ENCODE measurements at places on chromosomes 1 and 21. TPM values are rescaled to one million over a fixed set of nuclear protein-coding genes. Genes with fewer than 3 reads are reported as not detected.
A peak's percentile ranks its signal among the peaks of the same experiment; 100 is the strongest.

GRCh38 chr1:202590126-202590525, 120.1 kb downstream of the SYT2 start:
- DNase-seq = no peak

GRCh38 chr1:90402893-90403849, 313.9 kb downstream of the BARHL2 start:
- DNase-seq = no peak

- no peak for DNase-seq
These were observed 12.2 kb upstream of the ACADM start for GRCh38 chr1:75712306-75712705.

DNA sequence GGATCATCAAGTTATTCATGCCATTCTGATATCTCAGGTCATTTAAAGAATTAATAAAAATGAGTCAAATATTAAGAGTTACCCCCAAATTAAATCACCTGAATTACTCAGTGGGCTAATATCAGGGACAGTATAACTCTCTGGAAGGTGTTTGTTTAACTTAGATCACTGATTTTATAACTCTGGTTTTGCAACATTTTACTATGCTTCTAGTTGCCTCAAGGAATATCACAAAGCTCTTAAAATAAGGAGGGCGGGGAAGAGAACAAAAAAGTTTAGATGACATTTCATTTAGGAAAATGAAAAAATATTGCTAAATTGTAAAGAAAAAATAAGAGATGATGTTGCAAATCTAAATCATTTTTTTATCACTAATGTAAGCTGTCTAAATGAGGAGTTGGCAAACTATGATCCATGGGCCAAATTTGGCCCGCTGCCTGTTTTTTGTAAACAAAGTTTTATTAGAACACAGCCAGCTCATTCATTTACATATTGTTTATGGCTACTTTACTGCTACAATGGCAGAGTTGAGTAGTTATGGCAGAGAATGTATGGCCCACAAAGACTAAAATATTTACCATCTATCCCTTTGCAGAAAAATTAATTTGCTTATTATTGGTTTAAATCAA, 31.9 kb upstream of the SLC19A2 start:
- no peak for DNase-seq

- DNase-seq = no peak
These were observed 17.5 kb downstream of the TRMT1L start for GRCh38 chr1:185139246-185139645.

GRCh38 chr1:81254560-81254959, 546.2 kb upstream of the ADGRL2 start:
- no peak for DNase-seq

DNA sequence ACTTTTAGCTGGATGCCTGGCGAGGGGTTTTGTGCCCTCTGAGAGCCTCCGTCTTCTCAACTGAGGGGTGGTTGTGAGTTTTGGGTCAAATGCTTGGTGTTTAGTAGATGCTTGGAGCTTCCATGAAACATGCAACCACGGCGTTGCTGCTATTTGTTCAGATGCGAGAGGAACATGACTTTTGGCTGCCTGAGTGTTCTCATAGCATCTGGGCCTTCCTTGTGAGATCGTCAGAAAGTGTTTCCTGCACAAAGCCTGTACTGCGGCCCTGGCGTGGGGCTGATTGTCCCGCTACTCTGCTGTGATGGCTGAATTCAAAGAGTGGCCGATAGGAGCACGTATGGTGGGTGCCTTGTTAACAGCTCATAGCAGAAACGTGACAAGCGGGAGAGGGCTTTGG, 69.8 kb upstream of the FAM3B start:
- DNase-seq = no peak

GRCh38 chr1:152185544-152186391, 26.7 kb upstream of the RPTN start:
- DNase-seq = no peak

- DNase-seq = no peak
These were observed 19.4 kb downstream of the TCP10L start for GRCh38 chr21:32565856-32566465.

DNA sequence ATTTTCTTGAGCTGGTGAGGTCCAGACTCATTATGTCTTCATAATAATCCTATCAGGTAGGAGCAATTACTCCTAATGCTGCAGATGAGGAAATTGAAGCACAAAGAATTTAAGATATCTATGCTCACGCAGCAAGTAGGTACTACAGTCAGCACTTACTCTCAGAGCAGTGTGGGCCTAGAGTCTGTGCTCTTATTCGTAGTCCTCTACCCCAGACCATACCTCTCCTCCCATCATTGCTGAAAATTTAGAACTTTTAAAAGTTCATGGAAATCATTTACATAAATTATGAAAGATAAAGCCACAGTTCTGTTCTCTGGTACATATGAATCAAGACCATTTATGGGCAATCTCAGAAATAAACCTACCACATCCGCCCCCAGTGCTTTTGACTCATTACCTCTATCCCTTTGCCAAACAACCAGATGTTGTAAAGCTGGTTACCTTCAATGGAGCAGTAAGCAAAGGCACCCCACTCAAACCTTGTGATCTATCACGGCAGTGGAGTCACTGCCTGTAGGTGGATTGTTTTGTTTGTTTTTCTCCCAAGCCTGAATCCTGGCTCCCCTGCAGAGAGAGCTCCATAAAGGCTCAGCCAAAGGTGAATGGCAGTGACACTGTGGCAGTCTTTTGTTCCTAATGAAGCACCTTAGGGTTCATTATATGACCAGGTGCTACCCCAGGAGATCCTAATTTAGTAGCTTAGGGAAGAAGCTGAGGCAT, 20.9 kb upstream of the MAN1A2 start:
- no peak for DNase-seq

DNA sequence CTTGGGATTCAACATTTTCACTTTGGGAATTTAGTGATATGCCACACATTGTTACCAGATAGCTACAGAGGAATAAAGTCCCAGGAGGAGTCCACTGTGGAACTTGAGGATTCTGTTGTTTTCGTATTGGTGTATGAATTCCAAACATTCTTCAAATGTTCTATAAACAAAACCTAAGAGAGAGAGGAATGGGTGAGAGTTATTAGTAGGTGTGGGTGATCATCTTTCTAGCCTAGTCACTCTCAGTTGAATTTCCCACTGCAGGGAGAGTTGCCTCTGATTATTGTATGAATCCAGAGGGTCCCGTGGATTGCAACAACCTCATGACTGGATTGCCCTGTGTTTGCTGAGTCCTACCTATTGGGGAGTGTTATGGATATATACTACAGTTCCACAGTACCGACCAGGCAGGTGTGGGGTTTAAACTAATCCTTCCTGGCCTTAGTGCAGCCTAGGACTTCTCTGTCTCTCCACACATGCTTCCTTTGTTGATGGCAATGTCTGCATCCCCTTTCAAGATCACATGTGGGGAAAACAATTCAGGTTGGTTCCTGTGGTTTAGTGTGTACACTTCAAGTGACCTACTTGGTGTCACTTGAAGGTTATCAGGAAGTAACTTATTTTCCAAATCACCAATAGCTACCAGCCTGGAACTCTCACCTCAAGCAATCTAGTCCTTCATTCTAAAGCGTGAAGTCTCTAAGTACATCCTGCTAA, 91.8 kb downstream of the ADCY10 start:
- no peak for DNase-seq

GRCh38 chr21:16169102-16169511, 439.3 kb downstream of the USP25 start:
- no peak for DNase-seq

GRCh38 chr1:2611031-2611501, 21.8 kb downstream of the MMEL1 start:
- DNase-seq = peak; percentile 69

DNA sequence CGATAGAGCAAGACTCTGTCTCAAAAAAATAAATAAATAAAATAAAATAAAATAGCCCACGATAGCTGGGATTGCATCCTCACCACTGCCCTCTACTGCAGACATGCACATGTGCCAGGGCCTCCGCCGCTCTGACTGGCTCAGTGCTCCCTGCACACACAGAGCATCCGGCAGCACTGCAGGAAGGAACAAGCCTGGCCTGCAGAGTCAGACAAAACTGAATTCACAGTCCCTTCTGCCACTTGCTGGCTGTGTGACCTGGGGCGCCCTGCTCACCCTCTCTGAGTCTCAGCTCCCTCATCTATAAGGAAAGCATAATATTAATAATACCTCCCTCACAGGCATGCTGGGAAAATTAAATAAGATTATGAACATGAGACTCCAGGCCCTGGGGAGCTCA, 35.4 kb downstream of the CSMD2 start:
- no peak for DNase-seq

GRCh38 chr1:19688041-19688842, 23.6 kb downstream of the HTR6 start:
- DNase-seq = peak; percentile 78

DNA sequence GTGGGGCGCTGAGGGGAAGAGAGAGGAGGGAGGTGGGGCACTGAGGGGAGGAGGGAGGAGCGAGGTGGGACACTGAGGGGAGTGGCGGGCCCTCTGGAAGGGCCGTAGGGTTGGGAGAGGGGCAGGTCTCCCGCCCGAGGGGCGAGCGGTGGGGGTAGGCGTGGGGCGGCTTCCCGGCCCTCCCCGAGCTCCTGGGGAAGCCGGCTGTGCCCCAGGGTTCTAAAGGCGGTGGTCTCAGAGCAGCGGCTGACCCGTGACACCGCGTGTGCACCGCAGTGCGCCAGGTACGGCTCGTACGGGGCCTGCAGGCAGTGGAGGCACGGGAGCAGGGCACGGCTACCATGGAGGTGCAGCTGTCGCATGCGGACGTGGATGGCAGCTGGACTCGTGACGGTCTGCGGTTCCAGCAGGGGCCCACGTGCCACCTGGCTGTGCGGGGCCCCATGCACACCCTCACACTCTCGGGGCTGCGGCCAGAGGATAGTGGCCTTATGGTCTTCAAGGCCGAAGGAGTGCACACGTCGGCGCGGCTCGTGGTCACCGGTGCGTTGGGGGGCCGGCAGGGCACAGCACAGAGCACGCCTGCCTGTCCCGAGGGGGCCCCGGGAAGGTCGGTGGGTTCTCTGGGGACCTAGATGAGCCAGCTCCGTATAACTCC, 68.5 kb downstream of the OBSCN start:
- no peak for DNase-seq

DNA sequence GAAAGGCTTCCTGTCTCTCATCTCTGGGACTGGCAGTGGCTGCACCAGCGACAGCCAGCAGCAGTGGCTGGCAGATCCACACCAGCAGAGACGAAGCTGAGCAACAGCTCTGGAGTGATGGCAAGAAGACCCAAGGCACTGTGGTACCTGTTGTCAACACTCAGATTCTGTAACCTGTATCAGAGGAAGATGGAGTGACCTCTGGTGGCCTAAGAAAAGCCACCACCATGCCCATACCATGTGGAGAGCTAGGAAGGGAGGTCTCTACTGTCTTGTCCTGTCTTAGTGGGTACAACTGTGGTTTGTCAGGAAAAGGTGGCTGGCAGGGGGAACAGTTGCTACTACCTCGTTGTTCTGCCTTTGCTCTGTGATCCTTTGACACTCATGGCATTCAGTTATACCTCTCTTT, 22.5 kb upstream of the RHBDL2 start:
- no peak for DNase-seq

DNA sequence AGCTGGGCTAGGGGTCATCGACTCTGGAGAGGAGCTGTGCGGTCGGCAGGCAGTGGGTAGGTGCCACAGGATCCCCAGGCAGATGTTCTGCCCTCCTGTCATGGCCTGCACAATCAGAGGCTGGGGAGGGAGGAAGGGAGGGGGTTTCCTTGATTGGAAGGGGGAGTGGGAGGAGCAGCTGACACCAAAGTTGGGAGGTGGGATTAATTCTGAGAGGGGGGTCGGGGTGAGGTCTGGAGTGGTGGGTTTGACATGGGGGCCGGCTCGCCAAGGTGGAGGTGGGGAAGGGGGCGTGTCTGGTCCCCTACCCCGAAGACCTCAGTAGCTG, 651 bp upstream of the HPCA start:
- DNase-seq = no peak

GRCh38 chr1:10979483-10979920, 33.0 kb upstream of the TARDBP start:
- DNase-seq = no peak

GRCh38 chr1:12173631-12174121, 6.9 kb downstream of the TNFRSF1B start:
- DNase-seq = peak; percentile 93

GRCh38 chr1:200039849-200040474, 12.5 kb downstream of the NR5A2 start:
- DNase-seq = no peak

DNA sequence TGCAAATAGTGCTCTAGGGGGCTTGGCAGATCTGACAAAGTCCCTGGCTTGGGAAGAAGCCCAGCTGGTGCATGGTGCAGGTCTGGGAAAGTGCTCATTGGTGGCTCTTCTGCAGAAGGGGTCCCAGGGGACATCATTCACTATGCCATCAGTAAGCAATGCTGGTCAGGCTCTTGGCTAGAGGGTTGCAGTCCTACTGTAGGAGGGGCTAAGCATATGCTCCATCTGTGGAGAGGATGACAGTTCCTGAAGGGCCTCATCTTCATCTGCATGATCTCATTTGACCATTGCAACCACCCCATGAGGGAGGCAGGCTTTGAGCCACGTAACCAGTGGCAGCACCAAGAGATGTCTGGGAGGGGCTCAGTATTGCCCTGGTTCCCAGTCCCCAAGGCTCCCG, 31.5 kb upstream of the VASH2 start:
- no peak for DNase-seq

DNA sequence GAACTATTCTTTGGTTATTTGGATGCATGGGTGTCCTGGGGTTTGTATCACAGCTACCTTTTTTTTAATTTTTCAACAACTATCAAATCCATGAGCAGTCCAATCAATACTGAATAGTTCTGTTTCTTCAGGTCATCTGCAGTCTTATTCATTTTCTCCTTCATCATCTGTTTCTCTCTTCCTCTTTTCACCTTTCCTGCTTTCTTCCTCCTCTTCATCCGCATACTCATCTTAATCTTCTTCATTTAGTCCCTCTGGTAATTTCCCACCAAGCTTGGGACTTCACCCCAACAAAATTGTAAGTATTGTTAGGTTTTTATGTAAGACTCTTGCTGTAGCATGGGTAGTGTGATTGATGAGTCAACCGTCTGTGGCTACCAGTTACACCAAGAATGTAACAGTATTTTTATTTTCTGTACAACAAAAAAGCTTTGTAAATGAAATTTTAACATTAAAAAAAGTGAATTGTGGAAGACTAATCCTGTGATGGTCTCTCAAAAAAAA, 184.1 kb upstream of the RNPC3 start:
- no peak for DNase-seq

DNA sequence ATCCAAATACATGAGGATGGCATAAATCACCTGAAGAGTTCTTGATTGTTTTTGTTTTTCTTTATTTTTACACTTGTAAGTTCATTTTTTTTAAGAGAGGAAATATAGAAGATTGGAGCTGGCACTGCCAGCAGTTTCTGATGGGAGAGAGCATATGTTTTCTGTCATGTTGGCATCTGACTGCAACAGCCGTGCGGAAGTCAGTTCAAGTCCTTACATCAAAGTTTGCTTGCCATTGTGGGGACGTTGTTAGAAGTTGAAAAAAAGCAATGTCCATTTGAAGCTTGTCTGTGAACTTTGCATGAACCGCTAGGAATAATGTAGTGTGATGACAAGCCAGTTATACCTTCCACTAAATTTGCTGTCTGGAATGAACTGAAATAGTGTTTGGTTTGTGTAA, 126.5 kb upstream of the USH2A start:
- DNase-seq = no peak

Gene CHI3L1
- 7.1 TPM for total RNA-seq

Gene KRTAP13-2
- not detected for total RNA-seq

Gene LCE2C
- total RNA-seq = not detected
